ENCODE measurements at places on chromosomes 12 and 14.

DNA sequence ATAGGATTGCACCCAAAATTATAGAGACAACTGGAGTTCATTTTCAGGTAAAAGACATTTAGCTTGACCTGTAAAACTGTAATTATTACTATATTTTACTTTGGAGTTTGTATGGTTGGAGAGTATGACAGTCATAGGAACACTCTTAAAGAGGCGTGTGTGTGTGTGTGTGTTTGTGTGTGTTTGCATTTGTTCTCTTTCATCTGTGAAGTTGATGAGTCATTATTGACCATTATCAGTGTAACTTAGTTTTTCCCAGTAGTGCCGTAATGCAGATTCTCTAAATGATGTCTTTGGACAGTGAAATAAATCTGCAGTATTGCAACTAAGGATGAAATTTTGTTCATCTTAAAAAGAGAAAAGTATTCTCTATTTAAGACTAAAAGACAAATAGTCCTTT lies 13.0 kb downstream of the WASHC4 start:
- DNase-seq, result no peak

DNA sequence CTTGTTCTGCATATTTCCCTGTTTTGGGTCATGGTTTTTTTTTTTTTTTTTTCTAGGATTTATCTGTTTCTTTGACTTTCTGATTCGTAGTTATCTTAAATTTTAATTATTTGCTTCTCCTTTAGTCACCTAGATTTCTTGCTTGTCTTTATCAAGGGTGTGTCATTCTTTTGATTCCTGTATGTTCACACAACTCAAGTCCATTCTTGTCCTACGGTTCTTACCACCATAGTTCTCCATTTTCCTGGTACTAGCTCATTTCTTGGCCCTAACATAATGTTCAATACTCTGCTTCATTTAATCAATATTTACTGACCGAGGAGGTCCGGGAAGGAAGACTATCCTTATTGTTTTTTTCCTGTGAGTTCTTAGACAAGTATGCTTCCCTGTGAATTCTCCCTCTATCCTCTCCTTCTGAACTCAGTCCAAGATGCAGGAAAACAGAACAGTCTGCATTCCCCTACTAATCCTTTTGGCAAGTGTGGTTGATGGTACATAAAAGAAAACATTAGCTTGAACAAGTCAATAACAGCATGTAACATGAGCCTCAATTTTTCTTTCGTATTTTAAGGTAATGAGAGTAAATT lies 1346.4 kb upstream of the SEL1L start:
- no peak for DNase-seq

DNA sequence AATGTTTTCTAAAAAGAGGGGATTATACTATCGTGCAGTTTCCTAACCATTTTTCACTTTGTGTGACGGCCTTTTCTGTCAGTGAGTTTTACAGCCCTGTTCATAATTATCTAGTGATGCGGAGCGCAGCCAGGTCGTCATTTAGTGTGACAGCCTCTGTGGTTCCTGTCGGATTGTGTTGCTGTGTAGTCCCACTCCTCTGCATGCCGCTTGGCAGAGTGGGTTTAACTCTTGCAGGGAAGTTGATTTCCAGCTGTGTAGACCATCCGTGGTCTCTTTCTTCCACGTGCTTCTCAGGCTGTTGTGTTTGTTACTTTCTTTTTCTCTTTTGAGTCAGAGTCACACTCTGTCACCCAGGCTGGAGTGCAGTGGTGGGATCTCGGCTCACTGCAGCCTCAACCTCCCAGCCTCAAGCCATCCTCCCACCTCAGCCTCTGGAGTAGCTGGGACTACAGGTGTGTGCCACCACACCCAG lies 8.6 kb downstream of the RAN start:
- no peak for DNase-seq

DNA sequence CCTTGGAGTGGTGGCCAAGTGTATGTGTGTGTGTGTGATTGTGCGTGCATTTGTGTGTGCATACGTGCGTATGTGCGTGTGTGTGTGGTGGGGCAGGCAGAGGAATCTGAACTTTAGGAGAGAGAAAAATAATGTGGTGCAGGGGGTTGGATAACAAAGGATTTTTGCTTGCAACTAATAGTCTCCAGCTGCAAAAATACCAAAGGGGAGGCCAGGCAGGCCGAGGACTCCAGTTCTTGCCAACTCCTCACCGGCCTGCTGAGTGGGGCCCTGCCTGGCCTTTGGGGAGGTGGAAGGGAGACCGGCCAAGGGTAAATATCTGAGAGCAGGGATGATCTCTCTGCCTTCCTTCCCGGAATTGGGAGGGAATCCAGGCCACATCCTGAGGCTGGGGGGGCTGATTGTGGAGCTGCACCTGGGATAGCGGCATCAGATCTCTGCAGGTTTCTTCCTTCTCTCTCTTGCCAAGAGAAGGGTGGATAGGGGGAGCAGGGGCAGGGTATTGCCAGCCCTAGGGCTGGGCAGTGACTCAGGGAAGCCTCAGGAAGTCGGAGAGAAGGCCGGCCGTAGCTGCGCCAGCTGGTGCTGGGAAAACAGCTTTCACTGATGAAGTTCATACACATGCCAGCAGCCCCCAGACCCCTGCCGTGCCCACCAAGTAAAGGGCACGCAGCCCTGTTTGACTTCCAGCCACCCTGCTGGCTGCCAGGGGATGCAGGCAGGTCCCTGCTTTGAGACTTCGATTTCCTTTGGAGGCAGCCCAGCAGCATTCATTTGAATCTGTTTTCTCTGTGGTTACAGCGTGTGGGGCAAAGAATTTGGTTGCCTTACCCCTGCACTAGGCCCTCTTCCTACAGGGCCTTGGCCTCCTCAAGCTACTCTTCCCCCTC lies 4.6 kb upstream of the LRP1-AS start:
- no peak for DNase-seq

DNA sequence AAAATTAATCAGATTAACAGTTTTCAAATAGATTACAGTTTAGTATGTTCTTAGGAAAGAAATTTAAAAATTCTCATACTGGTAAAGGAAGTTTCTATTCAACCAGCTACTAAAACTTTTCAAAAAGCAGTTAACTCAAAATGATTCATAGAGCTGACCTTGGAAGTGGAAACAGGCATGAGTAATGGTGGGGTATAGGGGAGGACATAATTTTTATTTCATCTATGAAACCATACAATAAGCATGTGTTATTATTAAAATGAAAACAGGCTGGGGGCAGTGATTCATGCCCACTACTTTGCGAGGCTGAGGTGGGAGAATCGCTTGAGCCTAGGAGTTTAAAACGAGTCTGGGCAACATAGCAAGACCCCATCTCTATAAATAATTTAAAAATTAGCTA lies 73.0 kb downstream of the DNAI7 start:
- no peak for DNase-seq

DNA sequence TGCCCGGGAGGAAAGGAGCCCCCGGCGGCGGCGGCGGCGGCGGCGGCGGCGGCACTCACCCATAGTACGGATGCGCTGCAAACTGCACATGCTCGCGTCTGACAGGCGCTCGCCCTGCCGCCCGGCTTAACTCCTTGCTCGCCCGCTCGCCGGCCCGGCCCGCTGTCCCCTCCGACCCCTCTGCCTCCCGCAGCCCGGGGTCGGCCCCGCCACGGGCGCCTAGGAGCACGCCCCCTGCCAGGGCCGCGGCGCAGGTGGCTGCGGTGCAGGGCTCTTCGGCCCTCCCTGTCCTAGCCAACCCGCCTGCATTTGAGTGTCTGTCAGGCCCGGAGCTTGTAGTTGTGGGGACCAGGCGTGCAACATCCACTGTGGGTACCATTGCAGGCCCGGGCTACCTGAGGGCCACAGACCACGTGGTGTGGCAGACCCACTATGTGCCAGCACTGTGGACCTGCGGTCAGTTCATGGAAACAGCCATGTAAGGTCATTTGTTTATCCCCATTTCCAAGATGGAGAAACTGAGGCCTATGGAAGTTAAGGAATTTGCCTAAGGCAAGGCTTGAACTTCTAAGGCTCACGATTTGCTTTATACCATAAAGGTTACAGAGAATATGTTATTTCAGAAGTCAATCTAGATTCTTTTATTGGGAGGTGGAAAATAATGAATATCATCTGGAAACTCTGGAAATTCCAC lies 17.6 kb upstream of the PLEKHH1 start:
- DNase-seq, result peak; percentile 35

DNA sequence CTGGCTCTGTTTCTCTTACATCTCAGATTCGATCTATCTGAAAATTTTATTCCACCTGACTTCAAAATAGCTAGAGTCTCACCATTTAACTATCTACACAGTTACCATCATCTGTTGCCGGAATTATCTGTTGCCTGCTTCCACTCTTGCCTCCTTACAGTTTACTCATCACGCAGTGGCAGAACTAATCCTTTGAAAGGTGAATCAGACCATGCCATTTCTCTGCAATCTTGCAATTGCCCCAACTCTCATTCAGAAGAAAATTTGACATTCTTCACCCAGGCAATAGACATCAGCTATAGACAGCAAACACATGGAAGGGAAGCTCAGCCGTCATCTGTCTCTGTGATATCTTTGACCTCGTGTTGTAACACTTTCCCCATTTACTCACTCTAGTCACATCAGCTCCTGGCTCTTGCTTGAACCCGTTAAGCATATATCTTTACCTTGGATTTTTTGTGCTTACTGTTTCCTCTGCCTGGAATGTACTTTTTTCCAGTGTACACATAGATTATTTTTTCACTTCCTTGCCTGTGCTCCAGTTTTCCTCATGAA lies 85.5 kb downstream of the PDE3A start:
- no peak for DNase-seq

GRCh38 chr14:74562515-74563232 lies 49.4 kb downstream of the LTBP2 start:
- DNase-seq, result no peak

DNA sequence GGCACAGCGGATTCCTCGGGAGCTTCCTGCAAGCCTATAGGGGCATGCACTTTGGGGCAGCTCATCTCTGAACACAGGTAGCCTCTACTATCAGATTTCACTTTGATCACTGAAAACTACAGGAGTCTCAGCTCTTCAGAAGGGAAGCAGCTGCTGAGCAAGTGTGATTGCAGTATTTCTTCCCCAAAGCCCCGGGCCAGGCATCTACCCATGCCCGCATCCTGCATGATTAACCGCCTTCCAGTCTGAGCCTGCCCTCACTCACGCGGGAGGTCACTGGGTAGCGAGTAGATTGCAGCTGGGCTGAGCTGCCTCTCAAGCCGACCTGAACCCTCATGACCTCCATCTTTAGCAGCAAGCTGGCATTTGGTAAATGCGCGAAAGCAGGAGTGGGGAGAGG lies 334.7 kb downstream of the DPF3 start:
- no peak for DNase-seq

DNA sequence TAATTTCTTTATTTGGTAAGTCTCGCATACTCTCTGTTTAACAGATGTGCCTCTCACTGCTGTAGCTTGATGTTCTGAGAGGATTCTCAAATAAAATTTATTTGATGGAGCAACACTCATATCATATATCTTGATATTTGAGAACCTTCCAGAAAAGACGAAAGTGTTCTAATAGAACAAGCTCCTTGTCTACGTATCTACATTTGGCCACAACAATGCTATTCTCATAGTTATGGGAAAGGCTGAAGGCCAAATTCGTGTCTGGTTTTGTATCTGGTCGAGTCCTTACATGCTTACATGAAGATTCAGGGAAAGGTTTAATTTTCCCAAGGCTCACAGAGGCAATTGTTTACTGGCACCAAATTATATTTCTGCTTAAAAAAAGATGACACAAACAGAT lies 186.7 kb upstream of the SLC38A2 start:
- no peak for DNase-seq

- peak; percentile 55 for DNase-seq
These were observed 156.8 kb downstream of the KCNA5 start for GRCh38 chr12:5200278-5201087.

GRCh38 chr14:71824816-71825215 lies 107.4 kb upstream of the RGS6 start:
- no peak for DNase-seq

GRCh38 chr12:104680070-104680469 lies 223.3 kb downstream of the CHST11 start:
- DNase-seq, result peak; percentile 44

GRCh38 chr14:70558356-70558755 lies 23.6 kb upstream of the ADAM20 start:
- DNase-seq, result no peak

GRCh38 chr12:26402648-26403047 lies 207.3 kb downstream of the SSPN start:
- DNase-seq, result no peak
